ENCODE measurements at places on chromosomes 3 and 15.

- DNase-seq: peak; percentile 61
These were observed 69.8 kb downstream of the CD200R1L start for GRCh38 chr3:112776836-112777235.

DNA sequence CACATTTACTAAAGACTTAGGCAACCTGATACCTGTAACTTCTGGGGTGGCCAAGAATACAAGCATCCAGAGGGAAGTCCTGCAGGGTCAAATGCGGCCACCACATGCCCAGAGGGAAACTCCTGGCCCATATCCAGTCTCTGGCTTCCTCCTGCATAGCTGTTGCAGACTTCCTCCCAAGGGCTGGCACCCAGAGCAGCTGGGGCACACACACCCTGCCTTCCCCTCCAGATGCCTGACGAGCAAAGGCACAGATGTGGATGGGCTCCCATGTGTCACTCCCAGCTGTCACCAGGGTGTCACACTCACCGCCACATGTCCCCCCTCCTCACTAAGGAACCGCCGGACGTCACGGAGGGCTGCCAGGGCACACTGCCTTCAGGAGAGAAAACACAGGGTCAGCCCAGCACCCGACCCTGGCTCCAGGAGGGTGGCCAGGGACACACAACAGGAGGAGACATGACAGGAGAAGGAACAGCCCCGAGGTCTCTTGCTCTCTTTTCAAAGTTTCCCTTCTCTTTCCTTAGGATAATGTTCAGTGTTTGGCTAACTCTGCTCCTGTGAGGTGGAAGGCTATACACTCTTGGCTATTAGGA, 13.2 kb downstream of the PFKFB4 start:
- no peak for DNase-seq

DNA sequence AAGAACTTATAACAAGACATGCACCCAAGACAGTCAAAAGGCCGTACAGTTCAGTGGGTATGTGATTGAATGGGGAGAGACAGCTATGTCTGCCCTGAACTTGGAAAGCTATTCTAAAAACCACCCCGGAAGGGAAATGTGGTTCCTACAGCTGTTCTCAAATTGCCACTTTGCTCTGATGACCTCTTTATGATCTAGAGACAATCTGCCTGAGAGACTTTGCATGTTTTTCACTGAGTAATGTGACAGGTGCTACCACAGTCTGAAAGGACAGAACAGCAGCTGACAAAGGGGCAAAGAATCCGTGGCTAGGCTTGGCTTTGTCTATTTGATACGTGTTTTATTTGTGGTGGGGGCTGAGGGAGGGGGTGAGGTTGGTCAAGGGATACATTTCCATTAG, 148.3 kb upstream of the NPHP3 start:
- DNase-seq: peak; percentile 100

GRCh38 chr3:1798711-1799405, 299.8 kb upstream of the CNTN4 start:
- no peak for DNase-seq

- peak; percentile 96 for DNase-seq
These were observed 431.6 kb upstream of the RASGRP1 start for GRCh38 chr15:38996111-38996631.

Measured in LHCN-M2 (cell line).